H4 (cell line): ENCODE measurements at places on chromosomes 12 and 14.

DNA sequence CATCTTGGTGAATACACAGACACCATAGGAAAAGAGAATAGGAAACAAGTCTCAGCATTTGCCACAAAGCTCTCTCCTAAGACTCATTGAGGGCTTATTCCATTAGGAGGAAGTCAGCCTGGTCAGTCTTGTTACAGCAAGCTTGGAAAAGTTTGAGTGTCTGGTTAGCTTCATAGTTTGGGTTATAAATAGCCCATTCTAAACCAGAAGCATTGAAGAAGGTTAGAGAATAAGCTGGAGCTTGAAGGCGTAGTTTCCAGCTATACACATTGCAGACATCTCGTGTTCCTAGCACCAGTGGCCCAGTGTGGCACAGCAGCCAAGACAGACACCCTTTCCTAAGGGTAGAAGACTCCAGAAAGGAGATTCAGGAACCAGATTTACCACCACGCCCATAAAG lies 168.8 kb upstream of the RBM19 start:
- DNase-seq, result no peak

GRCh38 chr12:117155278-117156060 lies 34.8 kb downstream of the FBXO21 start:
- DNase-seq, result peak; percentile 79

GRCh38 chr12:7483343-7483742 lies 20.2 kb downstream of the CD163 start:
- no peak for DNase-seq

GRCh38 chr12:104929368-104929767 lies 28.7 kb downstream of the SLC41A2 start:
- no peak for DNase-seq

DNA sequence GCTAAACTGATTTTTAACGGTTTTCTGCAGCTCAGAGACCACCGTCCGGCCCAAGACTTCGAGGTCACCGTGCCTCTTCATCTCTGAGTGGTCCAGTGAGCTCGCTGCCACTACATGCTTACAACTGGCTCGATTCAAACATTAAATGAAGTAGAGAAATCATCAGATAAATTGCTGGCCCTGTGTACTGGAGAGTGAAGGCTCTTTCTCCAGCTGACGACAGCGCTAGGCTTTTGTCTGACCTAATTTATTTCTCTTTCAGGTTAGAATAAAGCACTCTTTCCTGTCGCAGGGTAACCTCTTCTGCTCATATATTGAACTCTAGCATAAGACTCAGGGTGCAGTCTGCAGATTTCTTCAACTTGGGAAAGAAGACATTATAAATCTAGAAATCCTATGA lies 6.4 kb downstream of the BCL11B start:
- no peak for DNase-seq

DNA sequence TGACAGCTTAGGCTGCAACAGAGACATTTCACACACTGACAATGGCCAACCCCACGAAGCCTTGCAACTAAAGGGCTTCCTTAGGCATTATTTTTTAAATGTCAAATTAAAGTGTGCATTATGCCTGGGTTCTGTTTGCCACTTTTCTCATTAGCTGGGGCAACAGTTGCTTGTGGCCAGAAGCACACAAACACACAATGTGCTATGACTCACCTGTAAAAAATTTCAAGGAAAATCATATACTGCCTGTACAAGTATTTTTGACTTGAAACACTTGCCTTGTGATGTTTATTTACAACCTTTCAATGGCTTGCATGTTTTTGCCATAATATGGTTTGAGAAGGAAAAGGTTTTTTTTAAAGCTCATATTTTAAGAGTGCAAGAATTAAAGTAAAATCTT lies 1.9 kb downstream of the NTN4 start:
- peak; percentile 45 for DNase-seq

- DNase-seq, result no peak
These were observed 2.9 kb downstream of the RNF212B start for GRCh38 chr14:23240661-23241060.
